Stimulated activated CD4-positive, alpha-beta T cell treated with anti-CD3 and anti-CD28 coated beads, Interleukin-1b, Interleukin-23, amount 100 ng/mL, for 1 hour (primary cell): ENCODE measurements at places on chromosomes 2 and 18.

- DNase-seq: no peak
These were observed 179.4 kb upstream of the AGAP1 start for GRCh38 chr2:235314371-235314930.

GRCh38 chr18:64806232-64806631 lies 657.3 kb upstream of the LINC00305 start:
- DNase-seq: no peak

DNA sequence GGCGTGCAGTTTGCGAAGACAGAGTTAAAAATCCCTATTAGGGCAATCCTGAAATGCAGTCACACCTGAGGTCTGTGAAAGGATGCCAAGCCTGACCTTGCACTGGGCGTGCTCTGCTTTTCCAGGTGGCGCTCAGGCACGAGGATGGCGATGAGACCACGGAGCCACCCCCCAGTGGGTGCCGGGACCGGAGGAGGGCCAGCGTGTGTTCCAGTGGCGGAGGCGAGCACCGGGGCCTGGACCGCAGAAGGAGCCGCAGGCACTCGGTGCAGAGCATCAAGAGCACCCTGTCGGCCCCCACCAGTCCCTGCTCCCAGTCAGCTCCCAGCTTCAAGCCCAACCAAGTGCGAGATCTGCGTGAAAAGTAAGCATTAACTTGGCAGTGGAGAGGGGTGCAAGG lies 203.4 kb downstream of the TPGS2 start:
- no peak for DNase-seq

DNA sequence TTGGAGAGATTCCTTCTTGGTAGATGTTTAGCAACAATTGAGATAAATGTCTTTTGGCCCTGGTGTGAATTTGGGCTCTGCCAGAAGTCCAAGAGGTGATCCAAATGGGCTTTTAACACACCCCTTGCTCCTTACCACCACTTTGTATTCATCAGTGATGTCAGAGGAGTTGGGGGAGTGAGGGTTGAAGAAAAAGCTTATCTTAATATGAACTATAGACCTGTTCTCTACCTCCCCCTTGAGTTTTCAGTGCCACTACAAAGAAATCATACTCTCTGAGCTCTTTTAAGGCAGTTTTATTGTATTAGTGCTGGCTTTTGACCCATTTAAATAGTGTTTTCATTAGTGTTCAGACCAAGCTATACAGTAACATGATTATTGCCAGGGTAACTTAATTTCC lies 229.1 kb downstream of the PHLPP1 start:
- no peak for DNase-seq

DNA sequence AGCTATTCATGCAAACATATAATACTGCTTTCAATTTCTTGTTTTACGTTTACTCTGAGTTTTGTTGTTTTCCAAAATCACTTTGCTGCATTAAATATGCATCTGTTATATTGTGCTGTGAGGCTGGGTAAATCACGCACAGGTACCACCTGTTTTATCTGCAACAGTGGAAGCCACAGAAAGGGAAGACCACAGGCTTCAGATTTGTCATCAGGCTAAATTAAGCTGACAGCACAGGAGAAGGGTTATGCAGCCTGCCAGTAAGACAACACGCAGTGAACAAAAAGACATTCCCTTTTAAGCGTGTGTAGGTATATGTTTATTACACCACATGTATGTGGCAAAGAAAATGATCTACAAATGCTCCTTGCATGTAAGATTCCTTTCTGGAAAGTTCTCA lies 38.2 kb downstream of the ZNF516 start:
- no peak for DNase-seq

DNA sequence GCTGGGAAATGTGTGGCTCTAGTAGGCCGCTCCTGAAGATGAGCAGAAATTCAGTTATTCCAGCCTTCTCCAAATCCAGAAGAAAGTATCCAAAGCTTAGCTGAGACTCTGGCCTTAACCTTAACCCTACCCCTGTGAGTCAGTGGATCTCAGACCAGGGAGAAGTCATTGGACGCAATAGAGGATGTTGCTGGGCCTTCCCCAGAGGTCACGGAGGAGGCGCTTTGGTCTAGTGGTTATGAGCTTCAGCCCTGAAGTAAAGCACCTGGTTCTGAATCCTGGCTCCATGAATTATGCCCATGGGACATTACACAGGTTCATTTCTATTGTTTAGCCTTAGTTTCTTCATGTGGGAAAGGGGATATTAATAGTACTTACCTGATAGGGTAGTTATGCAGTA lies 24.0 kb downstream of the PKDCC start:
- no peak for DNase-seq

- no peak for DNase-seq
These were observed 83.1 kb upstream of the ACVR1 start for GRCh38 chr2:157959249-157959648.

GRCh38 chr2:232438951-232439757 lies 16.8 kb upstream of the ALPI start:
- DNase-seq: peak; percentile 20
